ENCODE measurements at places on chromosomes 3 and 15. TPM values are rescaled to one million over a fixed set of nuclear protein-coding genes. Genes with fewer than 3 reads are reported as not detected.

DNA sequence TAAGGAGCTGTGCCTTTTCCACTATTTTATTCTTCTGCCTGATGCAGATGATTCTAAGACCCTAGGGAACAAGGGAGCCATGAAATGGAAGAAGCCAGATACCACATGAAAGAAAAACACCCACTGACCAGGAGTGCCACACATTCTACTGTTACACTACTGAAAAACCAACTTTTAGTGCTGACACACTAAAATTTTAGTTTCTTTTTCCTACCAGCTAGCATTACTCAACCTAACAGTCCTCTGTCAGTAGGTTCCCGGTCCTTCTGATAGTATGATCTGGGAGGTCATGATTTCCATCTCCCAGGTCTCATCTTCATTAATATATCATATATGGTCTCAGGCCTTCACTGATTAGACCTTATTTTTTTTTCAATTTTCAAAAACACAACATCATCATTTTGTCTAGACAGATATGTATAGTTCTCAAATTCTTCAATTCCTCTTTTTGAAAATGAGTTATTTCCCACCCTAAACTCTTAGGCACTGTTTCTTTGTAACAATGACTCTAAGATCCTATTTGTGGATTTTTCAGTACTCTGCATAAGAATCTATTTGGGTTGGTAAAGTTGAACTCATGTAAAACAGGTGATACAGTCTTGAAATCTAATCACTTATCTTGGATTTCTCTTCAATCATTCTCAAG, 321.8 kb downstream of the CTNNB1 start:
- no peak for DNase-seq

Gene LINGO1
- total RNA-seq, result 0.60 TPM

Gene C3orf49
- total RNA-seq, result not detected

Gene IMPDH2
- total RNA-seq, result 219 TPM

GRCh38 chr3:124276539-124277143, 284.7 kb upstream of the ROPN1 start:
- DNase-seq, result no peak

DNA sequence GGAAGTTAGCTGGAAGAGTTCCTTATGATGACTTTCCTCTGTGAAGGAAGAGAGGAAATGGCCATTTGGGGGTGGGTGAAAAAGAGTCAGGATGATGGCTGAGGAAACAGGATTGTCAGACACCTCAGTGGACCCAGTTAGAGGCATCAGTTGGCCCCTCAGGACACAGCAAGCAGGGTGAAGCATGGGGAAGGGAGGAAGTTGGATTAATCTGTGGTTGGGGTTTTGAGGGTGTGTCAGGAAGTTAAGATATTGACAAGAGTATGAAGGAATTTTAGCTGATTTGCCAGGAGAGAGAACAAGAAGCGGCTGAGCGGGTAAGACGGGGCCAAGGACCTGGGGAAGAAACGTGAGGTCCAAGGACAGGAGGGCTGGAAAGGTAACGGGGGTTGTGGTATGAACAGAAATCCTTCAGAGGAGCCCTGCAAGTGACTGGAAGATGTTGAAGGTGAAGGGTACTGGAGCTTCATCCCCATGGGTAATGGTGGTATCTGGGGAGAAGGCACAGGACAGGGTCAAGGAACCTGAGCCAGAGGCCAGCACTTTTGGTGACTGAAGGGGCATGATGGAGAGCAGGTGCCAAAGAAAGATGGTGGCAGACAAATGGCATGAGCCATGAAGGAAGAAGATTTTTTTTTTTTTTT, 2.7 kb downstream of the UQCC5 start:
- DNase-seq, result no peak

Gene GOLIM4
- total RNA-seq, result 55.2 TPM

DNA sequence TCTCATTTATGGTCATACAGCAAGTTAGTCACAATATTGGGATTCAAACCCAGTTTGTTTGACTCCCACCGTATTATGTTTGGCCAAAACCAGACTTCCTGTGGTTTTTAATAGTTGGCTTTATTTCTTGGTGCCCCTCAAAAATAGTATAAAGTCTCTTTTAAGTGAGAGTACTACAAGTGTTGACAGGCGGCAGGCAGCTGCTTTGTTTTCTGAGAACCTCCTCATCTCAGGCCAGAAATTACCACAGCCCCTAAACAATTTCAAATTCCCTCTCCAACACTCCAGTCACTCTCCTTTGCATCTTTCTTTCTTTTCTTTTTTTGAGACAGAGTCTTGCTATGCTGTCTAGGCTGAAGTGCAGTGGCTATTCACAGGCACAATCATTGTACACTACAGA, 121.5 kb downstream of the POLR2M start:
- no peak for DNase-seq

Gene TLE3
- 0.10 TPM for total RNA-seq

GRCh38 chr15:74352393-74352910, 15.0 kb downstream of the CYP11A1 start:
- no peak for DNase-seq

DNA sequence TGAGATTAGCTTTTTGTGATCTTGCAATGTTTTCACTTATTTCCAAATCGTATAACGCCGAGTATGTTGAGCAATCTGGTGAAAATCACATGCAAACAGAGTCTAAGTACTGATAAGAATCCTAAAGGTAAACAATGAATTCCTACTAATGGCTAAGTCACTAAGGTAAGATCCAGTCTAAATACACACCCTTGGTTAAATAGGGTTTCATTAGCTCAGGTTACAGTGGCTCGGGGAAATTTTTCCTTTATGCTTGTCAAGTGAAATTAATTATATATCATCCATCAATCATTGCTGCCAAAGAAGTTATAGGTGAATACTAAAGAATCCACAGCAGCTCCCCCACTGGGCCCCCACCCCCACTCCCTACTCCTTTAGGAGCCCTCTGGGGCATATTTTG, 139.3 kb downstream of the SOX2 start:
- DNase-seq, result no peak

DNA sequence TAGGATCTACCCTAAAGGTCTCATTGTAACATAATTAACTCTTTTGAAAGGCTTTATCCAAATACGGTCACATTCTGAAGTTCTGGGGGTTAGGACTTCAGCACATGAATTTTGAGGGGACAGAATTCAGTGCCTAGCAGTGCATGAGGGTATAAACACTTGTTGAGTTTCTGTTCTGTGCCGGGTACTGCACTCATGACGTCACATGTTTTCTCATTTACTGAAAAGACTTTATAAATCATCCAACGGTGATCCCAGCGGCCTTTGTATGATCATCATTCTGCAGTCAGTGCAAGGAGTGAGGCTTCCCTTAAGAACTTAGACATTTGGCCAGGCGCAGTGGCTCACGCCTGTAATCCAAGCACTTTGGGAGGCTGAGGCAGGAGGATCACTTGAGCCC, 25.1 kb downstream of the SV2B start:
- DNase-seq, result no peak

Gene IL20RB
- 1.1 TPM for total RNA-seq

Gene FBLN2
- 0.41 TPM for total RNA-seq

Gene HEG1
- total RNA-seq, result 71.4 TPM
